Activated CD4-positive, alpha-beta T cell treated with anti-CD3 and anti-CD28 coated beads, Interleukin-10, Interleukin-2, amounts not matched to agents 100 ng/mL and 50 ng/mL, durations not matched to agents 16 hours and 8 hours (primary cell): ENCODE measurements at places on chromosomes 2 and 18.

- DNase-seq: no peak
Observed at GRCh38 chr2:181697571-181697970, 17.3 kb upstream of the NEUROD1 start.

DNA sequence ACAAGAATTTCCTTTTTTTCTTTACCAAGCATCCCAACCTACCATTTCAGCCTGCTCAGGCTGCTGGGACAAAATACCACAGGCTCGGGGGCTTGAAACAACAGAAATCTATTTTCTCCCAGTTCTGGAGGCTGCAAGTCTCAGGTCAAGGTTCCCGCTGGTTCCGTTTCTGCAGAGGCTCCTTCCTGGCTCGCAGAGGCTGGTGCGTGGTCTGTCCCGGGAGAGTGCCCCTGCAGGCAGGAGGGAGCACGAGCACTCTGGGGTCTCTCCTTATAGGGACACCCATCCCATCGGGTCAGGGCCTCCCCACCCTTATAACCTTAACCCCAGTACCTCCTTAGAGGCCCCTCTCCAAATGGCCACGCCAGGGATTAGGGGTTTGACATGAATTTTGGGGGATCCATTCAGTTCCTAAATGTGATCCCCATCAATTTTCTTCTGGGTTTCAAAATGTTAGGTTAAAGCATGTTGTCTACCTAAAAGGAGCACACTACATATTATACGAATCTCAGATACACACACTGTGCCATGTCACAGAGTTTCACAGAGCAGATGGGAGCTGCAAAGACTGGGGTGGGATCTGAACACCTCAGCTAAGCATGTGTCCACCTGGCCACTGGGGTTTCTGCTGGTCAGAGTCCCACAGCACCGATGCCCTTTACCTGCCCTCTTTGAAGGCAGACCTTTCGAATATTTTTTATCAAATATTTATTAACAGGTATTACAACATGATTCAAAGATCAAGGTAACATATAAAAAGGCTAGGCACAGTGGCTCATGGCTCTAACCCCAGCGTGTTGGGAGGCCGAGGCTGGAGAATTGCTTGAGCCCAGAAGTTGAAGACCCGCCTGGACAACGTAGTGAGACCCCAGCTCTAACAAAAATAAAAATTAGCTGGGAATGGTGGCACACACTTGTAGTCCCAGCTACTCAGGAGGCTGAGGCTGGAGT lies 17.6 kb upstream of the ADI1 start:
- peak; percentile 11 for DNase-seq

DNA sequence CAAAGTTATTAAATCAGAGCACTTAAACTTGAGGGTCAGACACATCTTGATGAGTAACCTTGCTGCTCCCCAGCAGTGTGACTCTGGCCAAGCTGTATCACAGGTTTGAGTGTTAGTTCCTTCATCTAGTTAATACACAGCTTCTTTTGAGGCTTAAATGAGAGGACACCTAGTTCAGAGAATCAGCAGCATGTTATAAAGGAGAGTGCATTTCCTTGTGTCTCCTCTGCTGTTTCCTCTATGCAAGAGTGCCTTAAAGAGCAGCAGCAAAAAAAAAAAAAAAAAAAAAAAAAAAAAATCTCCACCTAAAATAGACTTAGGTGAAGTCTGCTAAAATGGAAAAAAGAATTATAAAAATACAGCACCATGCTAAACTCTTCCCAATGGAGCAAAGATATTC lies 261.9 kb downstream of the TCF4 start:
- DNase-seq: no peak

- peak; percentile 84 for DNase-seq
Observed at GRCh38 chr2:218272531-218273212, 2.4 kb downstream of the PNKD start.

- no peak for DNase-seq
Observed at GRCh38 chr18:79560042-79560860, 119.4 kb upstream of the CTDP1 start.

DNA sequence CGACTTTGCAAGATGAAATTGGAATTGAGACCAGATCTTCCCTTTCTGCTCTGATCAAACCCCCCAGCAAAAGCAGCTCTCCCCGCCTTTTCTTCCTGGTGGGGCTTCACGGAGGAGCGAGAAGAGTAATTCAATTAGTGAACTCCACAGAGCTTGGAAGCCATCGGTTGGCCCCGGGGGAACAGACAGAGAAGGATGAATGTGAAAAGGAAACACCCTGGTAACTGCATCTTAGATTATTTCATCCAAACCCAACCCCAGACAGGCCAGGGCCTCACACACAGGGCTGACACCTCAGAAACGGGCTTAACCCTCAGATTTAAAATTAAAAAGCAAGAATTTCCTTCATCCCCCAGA lies 18.3 kb downstream of the SMAD7 start:
- DNase-seq: no peak

GRCh38 chr2:132415256-132415914 lies 1.2 kb upstream of the GPR39 start:
- DNase-seq: no peak

DNA sequence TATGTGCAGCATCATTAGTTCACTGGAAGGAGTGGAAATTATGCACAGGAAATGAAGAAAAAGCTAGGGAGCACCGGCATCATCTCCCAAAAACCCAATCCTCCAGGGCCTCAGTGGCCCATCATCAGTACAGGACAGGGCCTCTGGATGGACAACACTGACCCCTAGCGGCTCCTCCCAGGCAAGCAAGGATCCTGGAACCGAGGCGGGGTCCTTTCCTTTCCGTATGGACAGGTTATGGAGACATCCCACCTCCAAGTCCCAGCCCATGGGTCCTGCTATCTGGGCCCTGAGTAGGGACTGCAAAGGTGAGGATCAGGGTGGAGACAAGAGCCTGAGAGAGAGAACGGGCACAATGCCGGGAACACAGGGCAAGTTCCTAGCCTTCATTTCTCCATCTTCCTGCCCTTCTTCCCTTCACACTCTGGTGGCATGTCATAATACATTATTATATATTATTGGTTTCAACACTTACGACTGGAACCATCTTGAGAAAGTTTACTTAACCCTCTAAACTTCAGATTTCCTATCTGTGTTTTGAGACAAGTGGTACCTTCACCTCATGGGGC lies 68.2 kb downstream of the ZNF516 start:
- peak; percentile 16 for DNase-seq

GRCh38 chr2:7241041-7241745 lies 324.0 kb downstream of the RNF144A start:
- no peak for DNase-seq

DNA sequence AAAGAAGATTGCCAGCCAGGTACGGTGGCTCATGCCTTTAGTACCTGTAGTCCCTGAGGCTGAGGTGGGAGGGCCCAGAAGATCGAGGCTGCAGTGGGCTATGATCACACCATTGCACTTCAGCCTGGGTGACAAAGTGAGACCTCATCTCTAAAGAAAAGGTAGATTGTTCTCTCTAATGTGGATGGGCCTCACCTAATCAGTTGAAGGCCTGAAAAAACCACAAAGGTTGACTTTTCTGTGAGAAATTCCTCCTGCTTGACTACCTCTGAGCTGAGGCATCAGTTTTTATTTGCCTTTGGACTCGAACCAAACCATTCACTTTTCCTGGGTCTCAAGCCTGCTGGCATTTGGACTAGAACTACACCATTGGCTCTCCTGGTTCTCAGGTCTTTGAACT lies 142.1 kb upstream of the CYP26B1 start:
- no peak for DNase-seq

- no peak for DNase-seq
Observed at GRCh38 chr2:109089602-109090300, 39.3 kb upstream of the SH3RF3 start.

GRCh38 chr2:61775956-61776570 lies 77.8 kb downstream of the FAM161A start:
- no peak for DNase-seq

GRCh38 chr2:88764850-88765153 lies 73.3 kb downstream of the RPIA start:
- no peak for DNase-seq

DNA sequence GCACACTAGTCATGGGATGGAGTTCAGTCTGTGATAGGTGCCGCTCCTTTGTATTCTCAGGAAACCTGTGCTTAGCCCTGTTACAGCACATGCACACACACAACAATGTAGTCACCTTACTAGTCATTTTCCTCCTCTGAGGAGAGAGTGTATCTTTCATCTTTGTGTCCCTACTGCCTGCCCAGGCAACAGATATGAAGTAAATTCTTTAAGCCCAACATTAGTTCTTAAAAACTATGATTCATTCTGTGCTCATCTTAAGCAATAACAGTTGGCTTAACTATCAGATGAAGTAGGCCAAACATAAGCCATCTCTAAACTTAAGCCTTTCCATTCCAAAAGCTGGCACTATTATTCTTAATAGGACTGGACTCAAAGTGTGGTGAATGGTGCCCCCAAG lies 186.5 kb downstream of the LNPK start:
- no peak for DNase-seq

GRCh38 chr18:12038082-12038638 lies 55.5 kb upstream of the ANKRD62 start:
- DNase-seq: peak; percentile 18

- DNase-seq: no peak
Observed at GRCh38 chr2:108048752-108049151, 62.4 kb downstream of the SLC5A7 start.

DNA sequence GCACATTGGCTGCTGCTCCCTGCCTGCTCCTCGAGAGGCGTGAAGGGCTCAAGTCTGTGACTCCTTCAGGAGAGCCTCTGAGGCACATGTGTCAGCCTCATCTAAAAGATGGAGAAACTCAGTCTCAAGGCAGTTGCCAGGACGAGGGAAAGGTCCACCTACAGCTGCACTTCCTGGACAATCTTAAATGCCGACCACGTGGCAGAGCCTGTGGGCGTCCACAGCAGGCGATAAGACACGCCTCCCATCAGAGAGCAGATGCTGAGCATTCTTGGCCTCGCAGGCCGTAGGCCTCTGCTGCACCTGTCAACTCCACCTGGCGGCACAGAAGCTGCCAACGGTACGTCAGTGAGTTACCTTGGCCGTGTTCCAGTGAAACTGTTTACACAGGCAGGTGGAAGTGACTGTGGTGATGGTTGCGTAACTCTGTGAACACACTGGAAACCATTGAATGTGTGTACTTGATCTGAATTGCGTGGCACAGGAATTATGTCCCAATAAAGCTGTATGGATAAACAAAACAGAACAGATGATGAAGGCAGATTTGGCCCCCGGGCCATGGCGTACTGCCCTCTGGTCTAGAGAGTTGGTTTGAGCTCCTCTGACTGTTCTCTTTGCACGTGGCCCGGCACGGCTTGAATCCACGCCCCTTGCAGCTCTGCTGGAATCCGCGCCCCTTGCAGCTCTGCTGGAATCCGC lies 114.5 kb downstream of the RNF144A start:
- DNase-seq: peak; percentile 17

DNA sequence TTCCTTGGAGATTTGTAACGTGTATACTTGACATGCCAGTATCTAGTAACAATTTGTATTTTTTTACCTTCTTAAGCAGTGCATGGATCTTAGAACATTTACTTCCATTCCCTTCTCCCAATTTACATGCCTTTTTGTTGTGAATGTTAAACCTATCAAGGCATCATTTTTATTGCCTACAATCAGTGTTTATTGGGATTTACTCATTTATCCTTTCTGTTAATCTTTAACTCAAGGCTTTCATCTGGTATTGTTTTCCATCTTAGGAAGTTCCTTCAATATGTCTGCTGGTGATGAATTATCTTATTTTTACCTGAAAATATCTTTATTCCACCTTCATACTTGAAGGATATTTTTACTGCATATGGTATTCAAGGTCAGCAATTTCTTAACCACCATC lies 88.5 kb upstream of the EMILIN2 start:
- DNase-seq: no peak

- DNase-seq: no peak
Observed at GRCh38 chr18:23300231-23300805, 152.8 kb upstream of the RIOK3 start.
